SJCRH30 (cell line): ENCODE measurements at places on chromosomes 2 and 18.

- no peaks in the 10 kb centered on the region for H3K27me3 ChIP-seq
- no peak overlapping the region for H3K4me3 ChIP-seq
- H3K36me3 ChIP-seq: no peaks in the 10 kb centered on the region
- no peak overlapping the region for H3K27ac ChIP-seq
Measured at GRCh38 chr2:239113615-239114014, 265.7 kb downstream of the TWIST2 start.

DNA sequence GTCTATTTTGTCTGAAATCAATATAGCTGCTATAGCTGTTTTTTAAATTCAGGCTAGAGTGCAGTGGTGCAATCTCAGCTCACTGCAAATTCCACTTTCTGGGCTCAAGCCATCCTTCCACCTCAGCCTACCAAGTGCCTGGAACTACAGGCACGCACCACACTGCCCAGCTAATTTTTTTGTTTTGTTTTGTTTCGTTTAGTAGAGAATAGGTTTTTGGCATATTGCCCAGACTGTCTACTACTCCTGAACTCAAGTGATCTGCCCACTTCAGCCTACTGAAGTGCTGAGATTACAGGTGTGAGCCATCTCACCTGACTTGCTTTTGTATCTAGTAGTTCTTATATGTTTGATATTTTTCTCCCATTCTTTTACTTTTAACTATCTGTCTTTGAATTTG lies 259.7 kb downstream of the CDH19 start:
- no peaks in the 10 kb centered on the region for H3K4me1 ChIP-seq
- H3K27ac ChIP-seq: no peak overlapping the region
- H3K36me3 ChIP-seq: no peaks in the 10 kb centered on the region
- peak; percentile 9 for DNase-seq
- no peaks in the 10 kb centered on the region for H3K27me3 ChIP-seq

DNA sequence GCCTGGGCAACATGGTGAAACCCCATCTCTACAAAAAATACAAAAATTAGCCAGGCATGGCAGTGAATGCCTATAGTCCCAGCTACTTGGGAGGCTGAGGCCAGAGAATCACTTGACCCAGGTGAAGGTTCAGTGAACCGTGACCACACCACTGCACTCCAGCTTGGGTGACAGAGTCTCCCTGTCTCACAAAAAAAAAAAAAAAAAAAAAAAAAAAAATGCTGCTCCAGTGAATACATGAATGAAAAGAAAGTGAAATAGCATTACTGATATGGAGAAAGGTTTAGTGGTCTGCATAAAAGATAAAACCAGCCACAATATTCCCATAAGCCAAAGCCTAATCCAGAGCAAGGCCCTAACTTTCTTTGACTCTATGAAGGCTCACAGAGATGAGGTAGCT lies 44.5 kb downstream of the METTL8 start:
- no peaks in the 10 kb centered on the region for H3K4me1 ChIP-seq
- no peak for DNase-seq
- H3K27ac ChIP-seq: no peak overlapping the region
- no peak overlapping the region for H3K4me3 ChIP-seq

GRCh38 chr2:122368576-122369243 lies 613.3 kb downstream of the TSN start:
- H3K36me3 ChIP-seq: no peaks in the 10 kb centered on the region
- peak; percentile 2 for DNase-seq

GRCh38 chr2:105937498-105938097 lies 192.9 kb downstream of the NCK2 start:
- H3K4me3 ChIP-seq: no peak overlapping the region
- DNase-seq: no peak
- no peaks in the 10 kb centered on the region for H3K36me3 ChIP-seq
- H3K4me1 ChIP-seq: no peaks in the 10 kb centered on the region
- no peak overlapping the region for H3K27ac ChIP-seq
- no peaks in the 10 kb centered on the region for H3K27me3 ChIP-seq

DNA sequence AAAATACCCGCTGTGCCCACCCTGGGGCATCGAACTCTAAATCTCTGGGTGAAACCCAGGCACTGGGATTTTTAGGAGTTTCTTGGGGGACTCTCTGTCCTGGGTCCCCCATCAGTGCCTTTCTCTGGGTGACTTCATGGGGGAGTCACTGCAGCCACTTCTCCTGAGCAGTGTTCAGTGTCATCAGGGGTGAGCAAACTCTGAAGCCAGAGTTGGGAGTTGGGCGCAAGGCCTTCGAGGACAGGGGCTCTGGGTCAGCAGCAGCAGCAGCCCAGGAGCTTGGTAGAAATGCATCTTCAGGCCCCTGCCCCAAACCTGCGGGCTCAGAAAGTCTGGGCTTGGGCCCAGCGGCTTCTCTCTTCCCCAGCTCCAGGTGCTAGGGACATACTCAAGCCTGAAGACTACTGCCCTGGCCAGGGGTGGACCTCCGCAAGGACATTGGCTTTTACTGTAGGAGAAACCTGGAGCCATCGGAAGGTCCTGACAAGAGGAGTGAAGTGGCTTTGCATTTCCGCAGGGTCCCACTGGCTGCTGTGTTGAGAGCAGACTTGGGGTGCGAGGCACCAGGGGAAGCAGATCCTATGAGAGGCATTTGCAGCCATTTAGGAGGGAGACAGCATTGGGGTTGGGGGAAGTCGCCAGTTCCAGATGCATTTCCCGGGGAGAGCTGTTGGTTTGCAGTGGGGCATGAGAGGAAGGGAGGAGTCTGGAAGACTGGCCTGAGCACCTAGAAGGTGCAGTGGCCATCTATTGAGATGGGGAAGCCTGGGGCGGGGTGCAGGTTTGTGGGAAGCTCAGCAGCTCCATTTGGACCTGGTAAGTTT lies 51.5 kb upstream of the FAHD2A start:
- no peak for DNase-seq
- no peak overlapping the region for H3K27ac ChIP-seq
- H3K27me3 ChIP-seq: no peaks in the 10 kb centered on the region
- no peak overlapping the region for H3K4me3 ChIP-seq

- H3K27ac ChIP-seq: peak overlapping the region; percentile 95; the same call in 1 of the 2 replicates
- H3K27me3 ChIP-seq: no peaks in the 10 kb centered on the region
- H3K4me3 ChIP-seq: peak overlapping the region; percentile 91
- H3K36me3 ChIP-seq: peaks cover 18% of the 10 kb centered on the region
- peak; percentile 2 for DNase-seq
Measured at GRCh38 chr18:26089293-26090129, 902 bp downstream of the SS18 start.

DNA sequence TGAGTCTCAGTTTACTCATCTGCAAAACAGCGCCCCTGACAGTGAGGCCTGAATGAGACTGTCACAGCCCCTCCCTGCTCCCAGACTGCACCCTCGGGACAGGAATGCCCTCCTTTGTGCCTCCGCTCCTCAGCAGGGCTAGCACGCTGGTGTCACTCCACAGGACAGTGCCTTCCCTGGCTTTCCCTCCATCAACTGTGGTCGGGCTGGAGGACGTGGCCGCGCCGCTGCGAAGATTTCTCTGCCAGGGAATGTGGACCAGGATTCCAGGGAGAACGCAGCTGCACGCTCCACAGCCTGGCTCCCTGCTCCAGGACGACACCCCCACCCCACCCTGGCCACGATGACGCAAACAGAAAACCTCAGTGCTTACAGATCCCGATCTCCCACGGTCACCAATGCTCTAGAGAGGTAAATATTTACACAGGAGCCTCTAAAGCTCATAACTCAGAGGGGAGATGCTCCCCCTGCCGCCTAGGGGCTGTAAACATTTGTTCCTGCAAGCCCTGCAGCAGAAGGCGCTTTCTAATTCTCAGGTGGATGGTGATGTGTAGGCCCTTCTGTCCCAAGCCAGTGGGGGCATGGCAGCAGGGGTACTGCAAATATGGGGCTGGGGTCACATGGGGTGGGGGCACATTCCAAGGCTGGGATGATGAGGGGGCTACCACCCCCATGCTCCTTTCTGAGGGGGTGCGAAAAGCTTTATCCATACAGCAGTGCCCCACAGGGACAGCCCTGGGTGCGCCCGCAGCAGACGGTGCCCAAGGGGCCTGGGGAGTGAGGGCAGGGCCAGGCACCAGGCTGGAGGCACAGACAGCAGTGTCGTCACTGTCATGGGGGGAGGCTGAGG lies 12.4 kb downstream of the HS6ST1 start:
- DNase-seq: peak; percentile 92
- peak overlapping the region; percentile 3; the same call in 1 of the 2 replicates for H3K4me3 ChIP-seq
- H3K4me1 ChIP-seq: peaks cover 52% of the 10 kb centered on the region
- H3K27me3 ChIP-seq: no peaks in the 10 kb centered on the region
- peak overlapping the region; percentile 64 for H3K27ac ChIP-seq

DNA sequence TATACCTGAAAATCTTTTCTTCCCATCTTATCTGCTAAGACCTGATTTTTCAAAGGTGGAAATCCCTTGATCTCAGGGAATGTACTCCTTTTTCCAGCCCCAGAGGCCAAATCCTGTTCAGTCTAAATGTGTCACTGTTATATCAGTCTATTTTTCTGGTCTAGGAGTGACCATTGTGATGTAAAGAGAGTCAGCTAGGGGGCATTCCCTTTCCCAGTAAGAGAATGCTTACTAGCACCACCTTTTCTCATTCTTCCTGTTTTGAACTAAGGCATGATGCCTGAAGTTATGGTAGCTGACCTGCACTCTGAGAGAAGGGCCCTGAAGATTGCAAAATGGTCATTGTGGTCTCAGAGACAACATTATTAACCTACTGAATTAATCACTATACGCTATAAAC lies 124.1 kb upstream of the XIRP2 start:
- H3K4me1 ChIP-seq: no peaks in the 10 kb centered on the region
- DNase-seq: no peak
- H3K27ac ChIP-seq: no peak overlapping the region
- H3K27me3 ChIP-seq: no peaks in the 10 kb centered on the region

GRCh38 chr2:219897456-219897855 lies 270.0 kb downstream of the SLC4A3 start:
- no peaks in the 10 kb centered on the region for H3K36me3 ChIP-seq
- H3K4me1 ChIP-seq: no peaks in the 10 kb centered on the region
- H3K27ac ChIP-seq: no peak overlapping the region
- DNase-seq: no peak
- H3K27me3 ChIP-seq: no peaks in the 10 kb centered on the region

- no peak overlapping the region for H3K27ac ChIP-seq
- H3K4me3 ChIP-seq: no peak overlapping the region
- H3K4me1 ChIP-seq: no peaks in the 10 kb centered on the region
Measured at GRCh38 chr2:223494496-223494895, 107.7 kb downstream of the SCG2 start.

- H3K4me1 ChIP-seq: peaks cover 16% of the 10 kb centered on the region
- H3K27ac ChIP-seq: no peak overlapping the region
- H3K4me3 ChIP-seq: peak overlapping the region; percentile 13; the same call in 1 of the 2 replicates
Measured at GRCh38 chr2:39494784-39495251, 57.7 kb upstream of the MAP4K3 start.

DNA sequence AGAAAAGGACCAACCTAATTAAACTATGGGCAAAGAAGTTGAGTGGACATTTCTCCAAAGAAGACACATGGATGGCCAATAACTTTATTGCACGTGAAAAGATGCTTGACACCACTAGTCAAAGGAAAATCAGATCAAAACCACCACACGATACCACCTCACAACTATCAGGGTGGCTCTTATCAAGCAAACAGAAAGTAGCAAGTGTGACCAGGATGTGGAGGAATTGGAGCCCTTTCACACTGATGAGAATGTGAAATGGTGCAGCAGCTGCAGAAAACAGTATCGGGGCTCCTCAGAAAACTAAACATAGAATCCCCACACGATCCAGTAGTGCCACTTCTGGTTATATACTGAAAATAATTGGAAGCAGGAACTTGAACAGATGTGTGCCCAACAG lies 72.2 kb upstream of the ALKAL2 start:
- no peak for DNase-seq
- no peak overlapping the region for H3K27ac ChIP-seq
- no peaks in the 10 kb centered on the region; the same call in 1 of the 2 replicates for H3K36me3 ChIP-seq
- H3K4me3 ChIP-seq: no peak overlapping the region
- peaks cover 23% of the 10 kb centered on the region for H3K27me3 ChIP-seq

GRCh38 chr2:174611006-174611405 lies 13.4 kb upstream of the WIPF1 start:
- H3K27ac ChIP-seq: no peak overlapping the region
- no peaks in the 10 kb centered on the region for H3K4me1 ChIP-seq
- DNase-seq: no peak
- H3K27me3 ChIP-seq: no peaks in the 10 kb centered on the region
- no peak overlapping the region for H3K4me3 ChIP-seq

- no peak for DNase-seq
- H3K4me1 ChIP-seq: no peaks in the 10 kb centered on the region
- no peak overlapping the region for H3K4me3 ChIP-seq
- H3K36me3 ChIP-seq: no peaks in the 10 kb centered on the region
Measured at GRCh38 chr2:31785876-31786275, 205.1 kb upstream of the SRD5A2 start.

DNA sequence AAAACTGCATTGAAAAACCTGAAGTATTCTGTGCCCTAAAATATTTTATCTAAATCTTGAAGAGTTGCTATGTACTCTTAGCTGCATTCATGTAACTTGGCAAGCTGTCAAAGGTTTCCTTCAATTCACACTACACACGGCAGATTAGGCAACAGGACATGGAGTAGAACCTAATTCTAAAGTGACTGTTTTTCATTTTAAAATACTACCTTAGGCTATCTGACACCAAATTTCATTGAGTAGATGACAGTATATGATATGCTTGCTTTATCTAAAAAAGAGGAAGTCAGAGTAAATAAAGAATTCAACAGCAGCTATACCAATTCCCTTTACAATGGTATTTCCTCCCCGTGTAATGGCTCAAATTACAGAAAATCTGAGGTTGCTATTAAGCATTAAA lies 45.4 kb downstream of the EXOC6B start:
- no peak overlapping the region for H3K27ac ChIP-seq
- peaks cover 8% of the 10 kb centered on the region for H3K4me1 ChIP-seq
- DNase-seq: peak; percentile 51
- no peaks in the 10 kb centered on the region for H3K36me3 ChIP-seq

- H3K4me1 ChIP-seq: no peaks in the 10 kb centered on the region
- no peak overlapping the region for H3K27ac ChIP-seq
- DNase-seq: no peak
- H3K4me3 ChIP-seq: no peak overlapping the region
- H3K27me3 ChIP-seq: no peaks in the 10 kb centered on the region
- no peaks in the 10 kb centered on the region for H3K36me3 ChIP-seq
Measured at GRCh38 chr2:155054712-155055111, 356.2 kb downstream of the KCNJ3 start.

- no peaks in the 10 kb centered on the region for H3K27me3 ChIP-seq
- no peak for DNase-seq
- peaks cover 4% of the 10 kb centered on the region; the same call in 1 of the 2 replicates for H3K4me1 ChIP-seq
- no peaks in the 10 kb centered on the region; the same call in 1 of the 2 replicates for H3K36me3 ChIP-seq
- no peak overlapping the region for H3K4me3 ChIP-seq
- no peak overlapping the region for H3K27ac ChIP-seq
Measured at GRCh38 chr2:32768387-32769174, 140.7 kb downstream of the TTC27 start.
